ENCODE measurements at places on chromosomes 1 and 21.

GRCh38 chr1:119903443-119903835 is 7.1 kb upstream of the ADAM30 start:
- DNase-seq: no peak

- DNase-seq: no peak
These were observed 205.4 kb downstream of the SLC35F3 start for GRCh38 chr1:234109840-234110239.

GRCh38 chr1:114152508-114153260 is 985 bp downstream of the SYT6 start:
- no peak for DNase-seq

DNA sequence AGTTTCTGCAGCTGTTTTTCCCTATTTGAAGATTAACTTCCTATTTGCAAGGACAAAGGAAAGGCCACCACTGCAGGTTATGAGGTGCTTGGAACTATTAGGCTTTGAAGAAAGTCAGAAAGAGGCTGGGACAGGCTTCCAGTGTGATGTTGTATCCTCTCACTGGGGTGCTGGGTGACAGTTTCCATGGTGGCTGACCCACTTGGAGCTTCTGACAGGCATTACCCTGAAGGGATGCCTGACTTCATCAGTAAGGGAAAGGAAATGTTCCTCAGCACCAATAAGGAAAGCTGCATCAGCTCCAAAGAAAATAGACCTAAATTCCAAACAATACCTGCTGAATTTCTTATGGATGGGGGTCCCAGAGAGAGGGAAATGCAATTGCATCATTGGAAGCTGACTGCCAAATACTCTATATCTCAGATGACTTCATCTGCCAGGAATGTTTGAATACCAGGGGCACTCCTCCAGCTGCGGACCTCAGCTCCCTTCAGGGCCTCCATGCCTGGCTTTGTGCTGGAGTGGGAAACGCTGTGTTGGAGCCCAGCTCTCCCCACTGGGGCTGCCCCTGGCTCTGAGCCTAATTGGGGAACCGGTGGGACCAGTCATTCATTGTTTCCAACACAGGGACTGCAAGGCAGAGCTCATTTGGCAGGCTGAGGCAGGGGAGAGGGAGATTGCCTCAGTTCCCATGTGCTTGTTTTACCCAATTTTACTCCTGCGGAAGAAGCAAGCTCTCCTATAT is 76.6 kb downstream of the RGL1 start:
- DNase-seq: peak; percentile 71
